ENCODE measurements at places on chromosomes 16 and 17.

- DNase-seq, result no peak
Measured at GRCh38 chr17:78378225-78379130, at the start of gene PGS1. TSS of gene PGS1 (plus strand) at chr17:78378649. CDS start at chr17:78378666, 17 bp downstream.

GRCh38 chr16:28163699-28164098, 48.1 kb downstream of the XPO6 start:
- DNase-seq, result no peak

DNA sequence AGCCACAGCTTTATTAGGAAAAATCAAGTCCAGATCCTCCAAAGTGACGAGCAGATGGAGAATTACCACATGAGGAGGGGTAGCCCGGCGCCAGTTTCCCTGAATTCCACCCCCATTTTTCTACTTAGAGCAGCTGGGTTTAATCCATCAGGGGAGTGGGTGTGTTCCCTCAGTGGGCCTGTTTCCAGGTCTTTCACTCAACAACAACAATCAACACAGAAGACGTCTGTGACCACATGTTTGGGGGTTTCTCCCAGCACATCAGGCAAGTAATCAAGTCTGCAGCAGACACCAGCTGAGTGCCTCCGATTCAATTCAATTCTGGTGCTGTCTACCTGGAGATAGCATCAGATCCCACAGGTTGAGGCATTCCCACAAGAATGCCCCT, 6.8 kb downstream of the SLC6A2 start:
- no peak for DNase-seq

DNA sequence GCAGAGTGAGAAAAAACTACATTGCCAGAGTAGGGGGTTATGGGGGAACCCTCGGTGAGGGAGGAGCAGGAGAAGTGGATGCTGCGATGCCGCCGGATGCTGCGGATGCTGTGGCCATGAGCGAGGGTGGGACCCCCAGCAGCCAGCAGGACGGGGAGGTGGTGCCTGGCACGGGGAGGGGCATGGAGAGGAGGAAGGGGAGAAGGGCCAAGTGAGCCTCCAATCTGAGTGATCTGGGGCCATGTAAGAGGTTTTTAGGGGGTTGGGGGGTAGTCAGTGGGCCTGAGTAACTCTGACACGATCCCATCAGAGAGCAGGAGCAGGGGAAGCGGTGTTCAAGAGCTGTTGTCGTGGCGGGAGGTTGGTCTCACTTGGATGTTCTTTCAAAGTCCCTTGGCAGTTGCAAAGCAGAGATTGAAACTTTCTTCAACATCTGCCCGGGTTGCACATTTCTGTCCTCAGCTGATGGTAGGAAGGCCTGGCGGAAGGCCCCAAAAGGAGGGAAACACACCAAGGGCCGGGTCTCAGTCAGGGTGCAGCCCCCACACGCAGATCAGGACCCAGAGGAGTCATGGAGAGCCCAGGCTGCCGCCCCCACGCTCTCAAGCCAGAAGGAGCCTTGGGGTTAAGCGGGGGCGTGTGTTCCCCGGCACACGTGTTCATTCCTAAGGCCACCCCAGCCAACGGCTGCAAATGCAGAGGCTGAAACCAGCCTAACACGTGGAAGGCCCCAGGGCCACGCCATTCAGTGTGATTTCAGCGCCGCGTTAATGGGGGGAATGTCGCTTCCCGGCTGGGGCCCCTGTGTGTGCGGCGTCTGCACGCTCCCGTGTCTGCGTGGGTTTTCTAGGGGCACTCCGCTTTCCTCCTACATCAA, 81.7 kb downstream of the ZDHHC7 start:
- no peak for DNase-seq

DNA sequence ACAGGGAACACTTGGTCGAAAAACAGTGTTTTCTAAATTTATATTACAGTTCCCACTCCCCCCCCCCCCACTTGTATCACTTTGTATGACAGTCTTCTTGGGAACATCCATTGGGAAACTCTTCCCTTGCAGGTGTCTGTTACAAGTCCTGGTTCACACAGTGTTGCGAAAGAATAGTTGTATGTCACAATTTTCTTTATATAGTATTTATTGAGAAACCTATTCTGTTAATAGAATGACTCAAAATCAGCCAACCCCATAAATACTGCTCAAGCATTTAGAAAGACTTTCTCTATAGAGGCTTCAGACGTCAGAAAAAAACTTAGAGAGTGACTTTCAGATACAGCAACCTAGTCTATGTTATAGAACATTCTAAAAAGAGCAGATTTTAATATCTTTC, 414.4 kb downstream of the WWOX start:
- peak; percentile 52 for DNase-seq

DNA sequence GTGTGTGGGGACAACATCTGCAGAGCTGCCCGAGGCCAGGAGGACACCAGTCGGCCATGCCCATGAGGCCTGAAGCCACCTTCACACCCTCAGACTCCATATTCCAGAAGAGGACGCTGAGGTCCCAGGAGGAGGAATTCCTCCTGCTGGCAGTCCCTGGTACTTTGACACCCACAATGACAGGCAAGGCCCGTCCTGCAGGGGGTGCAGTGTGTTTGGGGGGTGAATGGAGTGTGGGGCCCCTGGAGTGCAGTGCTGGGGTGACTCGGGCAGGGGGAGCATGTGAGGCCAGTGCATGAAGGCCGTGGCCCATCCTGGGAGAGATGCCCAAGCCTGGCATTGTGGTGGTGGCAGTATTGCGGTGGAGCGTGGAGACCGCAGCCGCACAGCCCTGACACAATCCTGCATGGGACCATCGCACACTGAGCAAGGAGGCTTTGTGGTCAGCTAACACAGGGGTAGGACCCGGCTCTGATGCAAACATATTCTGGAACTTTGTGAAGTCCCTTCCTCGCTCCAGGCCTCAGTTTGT, 52.2 kb downstream of the ZDHHC7 start:
- DNase-seq, result no peak

GRCh38 chr16:55503726-55504550, 4.9 kb upstream of the LPCAT2 start:
- DNase-seq, result no peak

DNA sequence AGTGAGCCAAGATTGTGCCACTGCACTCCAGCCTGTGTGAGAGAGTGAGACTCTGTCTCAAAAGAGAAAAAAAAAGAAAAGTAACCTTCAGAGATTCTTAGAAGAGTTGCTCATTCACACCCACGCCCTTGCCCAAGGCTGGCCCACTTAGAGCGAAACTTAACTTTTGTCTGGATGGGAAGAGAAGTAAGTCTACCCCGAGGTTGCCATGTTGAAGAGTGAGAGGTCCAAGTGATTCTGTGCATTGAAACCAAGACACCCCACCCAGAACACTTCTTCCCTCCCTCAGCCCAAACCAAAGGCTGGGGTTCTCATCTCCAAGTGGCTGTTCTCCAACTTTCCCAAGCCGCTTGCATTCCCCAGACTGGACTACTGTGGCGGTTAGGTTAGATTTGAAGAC, 2.4 kb upstream of the CISD3 start:
- no peak for DNase-seq

DNA sequence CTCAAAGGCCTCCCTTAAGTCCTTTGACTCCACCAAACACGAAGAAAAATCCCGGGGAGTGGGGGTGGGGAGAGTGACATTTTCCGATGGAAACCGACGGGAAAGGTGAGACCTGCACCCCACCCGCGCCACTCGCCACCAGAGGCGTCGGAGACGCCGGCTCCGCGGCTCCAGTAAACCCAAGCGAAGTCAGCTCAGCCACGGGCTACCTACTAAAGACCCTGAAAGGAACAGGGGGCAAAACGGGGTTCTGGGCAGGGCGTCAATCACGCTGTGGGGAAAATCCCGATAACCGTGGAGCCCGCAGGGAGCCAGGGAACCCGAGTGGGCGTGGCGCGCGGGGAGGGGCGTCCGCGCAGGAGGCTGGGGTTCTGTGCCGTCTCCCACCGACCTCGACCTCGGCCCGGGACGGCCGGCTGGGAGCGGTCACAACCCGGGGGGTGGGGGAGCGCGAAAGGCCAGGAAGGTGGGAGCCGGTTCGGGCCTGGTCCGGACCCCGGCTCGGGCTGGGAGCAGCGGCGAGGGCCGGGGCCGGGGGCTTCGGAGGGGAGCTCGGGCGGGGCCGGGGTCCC, 565 bp downstream of the WDR45B start:
- no peak for DNase-seq

- DNase-seq, result no peak
Measured at GRCh38 chr17:72560303-72561247, 439.8 kb downstream of the SOX9 start.

DNA sequence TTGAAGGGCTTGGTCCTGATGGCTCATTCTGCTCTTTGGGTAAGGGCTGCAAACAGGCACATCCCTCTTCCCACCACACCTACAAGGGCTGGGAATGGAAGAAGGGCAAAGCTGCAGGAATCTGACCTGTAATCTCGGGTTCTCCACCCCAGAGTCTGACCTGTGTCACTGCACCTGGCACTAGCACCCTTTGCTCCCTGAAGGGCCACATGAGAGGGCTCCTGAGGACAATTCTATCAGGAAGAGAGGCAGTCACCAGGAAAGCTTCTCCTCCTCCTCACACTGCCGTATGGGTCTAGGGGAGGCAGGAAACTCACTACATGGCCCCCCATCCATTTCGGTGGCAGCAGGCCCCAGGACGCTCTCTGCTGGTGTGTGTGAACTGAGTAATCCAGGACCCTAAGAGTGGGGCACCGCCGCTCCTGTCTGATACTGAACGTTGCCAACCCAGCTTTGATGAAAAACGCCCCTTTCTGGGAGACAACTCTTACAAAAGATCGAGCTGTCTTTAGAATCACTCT, 26.4 kb downstream of the TTLL6 start:
- no peak for DNase-seq

GRCh38 chr16:79444572-79444971, 156.0 kb downstream of the MAF start:
- DNase-seq, result no peak

GRCh38 chr16:89094252-89094879, 714 bp downstream of the ACSF3 start:
- DNase-seq, result no peak

- no peak for DNase-seq
Measured at GRCh38 chr17:58527306-58527705, 12.9 kb upstream of the MTMR4 start.

DNA sequence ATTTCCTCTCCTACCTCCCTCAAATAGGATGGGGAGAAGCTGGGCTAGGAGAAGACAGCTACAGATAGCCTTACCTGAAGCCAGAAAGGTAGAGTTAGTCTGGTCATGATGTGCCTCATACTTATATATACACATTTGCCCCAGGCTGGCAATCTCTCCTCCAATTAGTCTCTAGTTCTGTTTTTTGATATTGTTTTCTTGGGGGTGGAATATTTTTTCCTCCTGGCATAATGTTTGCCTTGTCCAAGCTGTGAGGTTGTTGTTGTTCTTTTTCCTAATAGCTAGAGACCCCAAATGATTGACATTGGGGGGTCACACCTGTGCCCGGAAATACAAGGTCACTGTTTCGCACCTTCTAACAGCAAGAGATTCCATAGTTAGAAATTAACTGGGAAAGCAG, at the start of gene UMOD:
TSS of gene UMOD (minus strand) at position 101 of the 400 bp plus-strand sequence. CDS start 1,978 bp downstream, outside the sequence.
- DNase-seq, result no peak

DNA sequence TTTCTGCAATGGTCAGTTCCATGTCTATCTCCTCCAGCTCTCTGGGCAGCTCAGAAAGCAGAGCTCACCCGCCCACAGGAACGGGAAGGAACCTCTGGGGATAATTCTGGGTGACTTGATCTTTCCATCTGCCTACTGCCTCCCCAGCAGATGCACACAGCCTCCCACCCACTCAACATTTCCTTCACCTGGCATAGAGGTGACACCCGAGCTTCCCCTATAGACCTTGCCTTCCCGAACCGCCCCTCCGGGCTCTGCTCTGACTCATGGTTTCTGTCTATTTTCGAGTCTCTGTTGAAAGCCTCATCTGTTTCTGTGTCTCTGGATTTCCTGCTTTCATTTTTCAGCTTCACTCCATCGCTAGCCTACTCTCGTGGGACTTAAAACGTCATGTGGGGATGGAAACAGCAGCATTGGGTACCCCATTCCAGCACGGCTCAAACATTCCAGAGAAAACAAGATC, 11.4 kb downstream of the GGA3 start:
- no peak for DNase-seq

DNA sequence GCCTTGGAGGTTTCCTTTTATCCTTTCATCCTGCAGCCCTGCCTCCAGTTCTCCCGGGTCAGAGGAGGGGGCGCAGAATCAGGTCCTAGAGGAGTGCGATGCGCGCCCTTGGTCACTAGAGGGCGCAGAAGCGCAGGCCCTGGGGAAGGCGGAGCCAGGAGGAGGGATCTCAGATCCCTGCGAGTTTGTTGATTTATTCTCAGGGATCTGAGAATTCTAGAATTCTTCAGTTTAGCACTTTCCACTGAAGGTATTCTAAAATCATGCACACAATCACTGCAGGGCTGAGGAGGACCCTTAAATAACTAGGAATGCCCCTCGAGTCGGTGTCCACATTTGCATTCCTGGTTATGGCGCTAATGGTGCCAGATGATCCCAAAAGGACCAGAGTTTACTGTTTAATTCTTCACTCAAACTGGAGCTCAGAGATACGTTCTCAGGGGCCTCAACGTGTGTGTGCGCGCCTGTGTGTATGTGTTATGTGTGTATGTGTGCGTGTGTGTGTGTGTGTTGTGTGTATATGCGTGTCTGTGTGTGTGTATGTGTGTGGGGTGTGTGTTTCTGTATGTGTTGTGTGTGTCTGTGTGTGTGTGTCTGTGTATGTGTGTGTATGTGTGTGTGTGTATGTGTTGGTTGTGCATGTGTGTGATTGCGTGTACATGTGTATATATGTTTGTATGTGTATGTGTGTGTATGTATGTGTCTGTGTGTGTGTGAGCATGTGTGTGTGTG, 6.9 kb upstream of the ELAC2 start:
- no peak for DNase-seq

DNA sequence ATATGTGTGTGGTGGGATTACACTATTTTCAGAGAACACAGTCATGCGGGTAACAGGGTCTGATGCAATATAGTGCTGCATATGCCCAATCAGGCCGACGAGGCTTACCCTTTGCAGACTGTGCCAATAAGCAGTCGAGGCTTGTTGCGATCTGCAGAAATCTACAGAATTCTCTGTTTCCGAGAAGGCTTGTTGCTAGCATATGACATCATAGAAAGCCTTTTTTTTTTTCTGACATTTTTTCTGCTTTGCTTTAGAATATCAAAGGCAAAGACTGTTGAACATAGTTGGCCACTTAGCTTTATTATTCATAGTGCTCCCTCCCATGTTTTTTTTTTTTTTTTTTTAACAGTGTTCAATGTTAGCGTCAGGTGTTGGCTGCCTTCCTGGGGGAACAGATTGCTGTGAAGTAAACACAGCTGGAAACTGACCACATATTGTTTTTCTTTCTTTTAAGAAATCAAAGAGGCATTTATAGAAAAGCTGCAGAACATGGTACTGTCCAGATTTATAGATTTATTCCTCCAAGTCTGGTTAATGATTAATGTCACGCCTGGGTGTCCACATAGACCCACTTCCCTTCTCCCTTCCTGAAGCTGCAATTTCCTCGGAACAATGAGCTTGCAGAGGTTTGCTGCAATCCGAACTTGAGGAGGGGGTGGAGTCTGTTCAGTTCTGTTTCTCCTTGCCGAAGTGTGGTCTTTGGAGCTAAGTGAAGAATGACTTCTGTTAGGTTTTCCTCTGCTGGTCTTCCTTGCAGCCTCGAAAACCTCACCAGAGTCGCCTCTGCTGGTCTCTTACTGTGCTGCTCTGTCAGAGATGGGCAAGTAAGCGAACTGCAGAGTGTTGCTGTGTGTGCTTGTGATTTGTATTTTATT, 87.3 kb downstream of the MAP2K6 start:
- DNase-seq, result peak; percentile 47

Measured in epithelial cell of proximal tubule (primary cell).